ENCODE measurements at places on chromosomes 1 and 21.
A peak's percentile ranks its signal among the peaks of the same experiment; 100 is the strongest.

GRCh38 chr1:231871878-231872277, 245.3 kb downstream of the DISC1 start:
- no peak for DNase-seq

- DNase-seq, result no peak
Measured at GRCh38 chr1:234507089-234507488, 28.1 kb upstream of the TARBP1 start.

- DNase-seq, result no peak
Measured at GRCh38 chr1:9013819-9014218, 12.4 kb downstream of the SLC2A7 start.

GRCh38 chr1:15706751-15707150, 22.6 kb downstream of the PLEKHM2 start:
- no peak for DNase-seq

- DNase-seq, result no peak
Measured at GRCh38 chr1:226586116-226586515, 37.6 kb downstream of the STUM start.

DNA sequence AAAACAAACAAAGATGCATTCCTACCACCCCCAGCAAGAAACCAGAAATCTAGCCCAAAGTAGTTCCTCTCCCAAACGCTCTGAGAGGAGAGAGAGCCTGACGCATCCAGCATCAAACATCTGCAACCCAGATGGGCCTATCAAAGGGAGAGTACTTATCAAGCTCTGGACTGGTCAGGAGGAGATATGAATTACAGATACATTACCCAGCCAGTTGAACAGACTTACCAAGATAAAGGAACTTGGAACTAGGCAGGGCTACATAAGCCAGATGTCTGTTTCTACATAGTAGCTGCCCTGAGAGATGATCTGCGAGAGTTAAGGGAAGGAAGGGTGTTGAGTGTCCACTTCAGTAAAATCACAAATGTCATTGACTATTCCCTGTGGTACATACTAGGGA, 138.4 kb downstream of the PAPPA2 start:
- DNase-seq, result peak; percentile 65

GRCh38 chr21:42424914-42425541, 21.3 kb downstream of the UBASH3A start:
- peak; percentile 87 for DNase-seq

- no peak for DNase-seq
Measured at GRCh38 chr1:195472291-195472690, 1135.9 kb downstream of the KCNT2 start.

GRCh38 chr1:52145137-52145536, 3.2 kb downstream of the ZFYVE9 start:
- DNase-seq, result no peak

GRCh38 chr1:17017435-17017834, 5.7 kb upstream of the ATP13A2 start:
- no peak for DNase-seq

DNA sequence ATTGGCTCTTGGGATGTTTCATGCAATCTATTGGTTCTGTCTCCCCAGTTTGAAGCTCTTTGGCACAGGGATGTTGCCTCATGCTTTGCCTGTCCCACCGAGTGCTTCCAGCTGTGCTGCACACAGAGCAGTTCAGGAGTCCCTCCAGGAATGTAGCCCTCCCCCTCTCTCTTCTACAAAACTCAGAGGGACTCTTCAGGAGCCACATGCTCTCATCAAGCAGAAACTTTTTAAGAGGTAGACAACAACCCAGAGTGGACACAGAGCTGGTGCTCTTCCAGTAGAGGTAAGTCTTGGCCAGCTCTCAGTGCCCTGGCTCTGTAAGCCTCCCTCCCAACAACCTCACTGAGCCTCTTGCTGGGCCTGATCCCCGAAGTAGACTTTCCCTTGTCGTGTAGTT, 11.6 kb upstream of the ZNF697 start:
- no peak for DNase-seq

GRCh38 chr1:98398649-98399048, 262.9 kb upstream of the SNX7 start:
- DNase-seq, result no peak

- no peak for DNase-seq
Measured at GRCh38 chr1:66246351-66247269, 287.3 kb upstream of the SGIP1 start.

- DNase-seq, result no peak
Measured at GRCh38 chr1:207318072-207318619, 3.3 kb upstream of the CD55 start.

DNA sequence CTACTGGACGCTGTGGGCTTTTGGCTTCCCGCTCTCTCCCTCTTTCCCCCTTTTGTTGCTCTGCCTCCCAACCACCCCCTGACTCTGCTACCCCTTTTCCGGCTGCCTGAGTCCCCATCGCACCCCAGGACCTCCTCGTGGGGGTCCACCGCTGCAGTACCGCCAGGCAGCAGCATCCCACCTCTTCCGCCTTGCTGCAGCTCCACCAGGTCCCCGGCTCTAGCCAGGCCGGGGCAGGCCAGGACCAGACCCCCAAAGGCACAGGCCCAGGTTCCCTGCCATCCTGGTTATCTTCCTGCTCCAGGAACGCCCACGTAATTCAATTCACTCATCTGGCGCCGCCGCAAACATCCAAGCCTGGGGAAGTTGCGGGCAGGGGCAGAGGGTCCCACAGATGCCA, 139.8 kb downstream of the LIPI start:
- DNase-seq, result no peak

DNA sequence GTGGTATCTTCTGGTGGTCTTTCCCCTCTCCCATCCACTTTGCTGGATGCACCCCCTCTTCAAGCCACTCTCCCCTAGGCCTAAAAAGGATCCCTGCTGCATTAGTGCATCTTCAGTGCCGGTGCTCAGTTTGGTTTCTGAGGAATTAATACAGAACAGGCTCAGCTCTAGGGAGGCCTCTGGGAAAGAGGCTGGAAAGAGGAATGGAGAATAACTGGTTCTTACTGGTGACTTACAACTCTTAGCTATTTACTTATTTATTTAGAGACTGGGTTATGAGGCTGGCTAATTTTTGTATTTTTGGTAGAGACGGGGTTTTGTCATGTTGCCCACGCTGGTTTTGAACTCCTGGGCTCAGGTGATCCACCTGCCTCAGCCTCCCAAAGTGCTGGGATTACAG, 19.0 kb downstream of the MFN2 start:
- no peak for DNase-seq

- DNase-seq, result no peak
Measured at GRCh38 chr1:75640137-75640536, 29.2 kb upstream of the SLC44A5 start.

GRCh38 chr1:164058198-164058597, 500.8 kb upstream of the PBX1 start:
- no peak for DNase-seq

DNA sequence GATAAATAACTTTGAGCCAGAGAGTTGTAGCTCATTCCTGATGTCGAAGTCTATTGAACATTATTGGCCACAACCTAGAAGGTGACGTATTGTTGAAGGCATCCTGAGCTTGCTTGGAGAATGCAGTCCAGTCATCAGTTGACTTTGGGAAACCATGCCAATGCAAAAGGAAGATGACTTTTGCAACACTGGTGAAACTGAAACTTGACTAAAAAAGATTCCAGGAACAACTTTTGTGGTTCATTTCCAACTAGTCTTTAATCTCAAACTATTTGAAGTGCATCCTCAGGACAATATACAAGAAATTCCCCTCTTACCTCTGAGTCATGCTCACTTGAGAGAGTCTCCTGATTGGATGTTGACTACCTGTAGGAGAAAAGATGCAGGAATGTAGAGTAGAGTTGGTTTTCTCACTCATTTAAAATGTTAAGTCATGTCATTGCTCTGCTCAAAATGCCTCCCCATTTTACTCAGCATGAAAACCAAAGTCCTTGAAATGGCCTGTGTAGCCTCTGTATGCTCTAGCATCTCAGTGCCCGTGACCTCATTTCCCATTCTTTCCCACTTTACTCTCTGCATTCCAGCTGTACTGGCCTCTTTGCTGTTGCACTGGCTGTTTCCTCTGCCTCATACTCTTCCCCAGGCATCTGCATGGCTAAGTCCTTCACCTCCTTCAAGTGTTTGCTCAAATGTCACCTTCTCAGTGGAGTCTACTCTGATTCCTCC, 24.4 kb upstream of the LEPR start:
- peak; percentile 83 for DNase-seq

- no peak for DNase-seq
Measured at GRCh38 chr1:70071601-70072000, 133.8 kb downstream of the LRRC40 start.

DNA sequence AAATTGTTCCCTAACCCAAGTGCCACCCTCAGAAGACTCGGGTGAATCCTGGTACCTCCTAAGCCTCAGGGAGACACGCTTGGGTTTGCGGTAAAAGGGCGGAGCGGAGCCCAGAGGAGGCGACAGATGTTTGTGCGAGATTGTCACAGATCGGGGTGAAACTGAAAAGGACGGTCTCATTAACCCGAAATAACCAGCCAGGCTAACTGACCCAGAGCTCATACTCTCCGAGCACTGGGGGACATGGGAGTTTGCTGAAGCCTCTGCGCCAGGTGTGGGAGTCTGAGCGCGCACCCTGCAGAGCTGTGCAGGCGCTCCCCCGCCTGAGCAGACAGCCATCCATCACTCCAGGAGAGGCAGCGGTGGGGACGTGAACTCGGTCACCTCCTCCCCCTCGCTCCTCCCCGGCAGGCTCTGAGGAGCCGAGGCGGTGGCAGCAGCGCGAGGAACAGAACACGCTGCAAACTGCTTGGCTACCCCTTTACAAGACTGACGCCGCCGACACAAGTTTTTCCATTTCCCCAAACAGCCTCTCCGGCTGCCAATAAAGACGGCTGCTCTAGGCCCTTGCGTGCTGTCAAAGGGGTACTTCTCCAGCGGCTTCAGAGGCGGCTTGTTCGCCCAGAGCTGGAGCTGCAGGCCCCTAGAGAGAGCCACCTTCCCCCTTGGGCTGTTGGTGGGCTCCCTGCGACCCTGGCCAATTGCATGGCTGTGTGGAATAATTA, 43.5 kb downstream of the RRAGC start:
- peak; percentile 77 for DNase-seq

DNA sequence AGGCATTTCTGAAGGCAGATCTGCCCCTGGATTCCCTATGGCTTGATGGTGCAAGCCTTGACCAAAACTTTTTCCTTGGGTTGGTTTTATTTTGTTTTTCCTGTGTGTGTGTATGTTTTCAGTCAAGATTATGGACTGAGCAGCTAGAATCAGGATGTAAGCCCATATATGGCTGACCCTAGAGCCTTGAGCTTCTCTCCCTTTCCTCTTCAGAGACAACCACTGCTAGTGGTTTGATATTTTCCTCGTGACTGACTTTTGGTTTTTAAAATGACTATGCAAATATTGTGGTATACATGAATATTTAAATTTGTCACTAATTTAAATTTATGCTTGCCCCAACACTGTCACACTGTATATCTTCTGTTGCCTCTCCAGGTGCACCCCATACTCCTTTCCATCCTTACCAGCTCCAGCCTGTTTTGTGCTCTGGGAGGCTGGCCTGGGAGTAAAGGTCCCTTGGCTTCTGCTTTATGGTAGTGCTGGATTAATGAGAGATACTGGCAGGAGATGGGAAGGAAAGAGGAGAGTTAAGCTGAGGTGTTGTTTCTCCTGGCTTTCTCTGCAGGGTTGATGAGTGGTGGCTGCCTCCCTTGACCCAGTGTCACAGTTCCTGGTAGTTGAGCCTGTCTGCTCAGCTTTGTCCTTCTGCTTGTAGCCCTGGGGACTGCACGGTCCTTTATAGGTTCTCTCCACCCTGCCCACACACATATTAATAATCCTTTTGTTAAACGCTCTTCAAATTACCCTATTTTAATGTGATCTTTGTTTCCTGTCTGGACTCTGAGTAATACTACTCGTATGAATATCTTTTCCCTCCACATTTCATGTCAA, 44.4 kb downstream of the RWDD3 start:
- no peak for DNase-seq

- peak; percentile 59 for DNase-seq
Measured at GRCh38 chr1:53330819-53331218, 2.9 kb upstream of the LRP8 start.

GRCh38 chr1:205199090-205199930, 12.2 kb downstream of the DSTYK start:
- DNase-seq, result peak; percentile 48

- no peak for DNase-seq
Measured at GRCh38 chr1:245578308-245578707, 423.5 kb downstream of the KIF26B start.

DNA sequence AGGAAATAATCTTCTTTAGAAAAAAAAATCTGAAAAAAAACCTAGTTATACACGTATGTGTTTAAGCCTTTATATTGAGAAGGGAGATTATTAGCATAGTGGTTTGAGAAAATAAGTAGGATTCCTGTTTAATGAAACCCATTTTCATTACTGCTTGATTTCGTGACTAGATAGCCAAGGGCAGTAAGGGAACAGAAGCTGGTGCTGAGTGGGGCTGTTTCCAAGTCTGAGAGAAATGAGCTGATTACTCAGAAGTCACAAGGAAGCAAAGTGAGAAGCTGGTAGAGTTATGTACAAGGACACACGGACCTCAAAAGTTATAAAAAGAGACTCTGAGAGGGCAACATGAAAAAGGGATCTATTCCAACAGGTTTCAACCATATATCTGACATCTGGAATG, 256.5 kb downstream of the TTLL7 start:
- peak; percentile 34 for DNase-seq

GRCh38 chr21:25637851-25638659, 1.0 kb upstream of the JAM2 start:
- no peak for DNase-seq

GRCh38 chr1:178942285-178943198, 71.7 kb upstream of the ANGPTL1 start:
- DNase-seq, result peak; percentile 88

GRCh38 chr21:33490991-33491372, 534 bp downstream of the DNAJC28 start:
- no peak for DNase-seq
